ENCODE measurements at places on chromosomes 2 and 18.
A peak's percentile ranks its signal among the peaks of the same experiment; 100 is the strongest.

DNA sequence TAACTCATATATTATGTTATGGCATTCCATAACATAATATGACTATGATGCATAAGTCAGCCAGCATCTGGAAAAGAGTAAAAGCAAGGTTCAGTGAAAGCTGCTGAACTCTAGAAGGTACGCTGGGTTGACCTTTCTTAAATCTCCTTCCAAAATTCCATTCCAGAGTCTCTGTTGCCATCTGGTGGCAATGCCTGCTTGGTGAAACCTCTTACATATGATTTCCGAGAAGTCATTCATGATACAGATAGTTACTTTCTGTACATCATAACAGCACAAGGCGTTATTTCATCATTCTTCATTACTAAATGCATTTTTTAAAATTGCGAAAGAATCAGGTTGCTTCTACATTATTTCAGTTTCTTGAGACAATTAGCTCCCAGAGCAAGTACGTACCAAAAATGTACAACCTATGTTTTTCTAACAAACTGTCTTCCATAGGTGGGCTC lies 7.0 kb upstream of the EPG5 start:
- peak; percentile 57 for DNase-seq

DNA sequence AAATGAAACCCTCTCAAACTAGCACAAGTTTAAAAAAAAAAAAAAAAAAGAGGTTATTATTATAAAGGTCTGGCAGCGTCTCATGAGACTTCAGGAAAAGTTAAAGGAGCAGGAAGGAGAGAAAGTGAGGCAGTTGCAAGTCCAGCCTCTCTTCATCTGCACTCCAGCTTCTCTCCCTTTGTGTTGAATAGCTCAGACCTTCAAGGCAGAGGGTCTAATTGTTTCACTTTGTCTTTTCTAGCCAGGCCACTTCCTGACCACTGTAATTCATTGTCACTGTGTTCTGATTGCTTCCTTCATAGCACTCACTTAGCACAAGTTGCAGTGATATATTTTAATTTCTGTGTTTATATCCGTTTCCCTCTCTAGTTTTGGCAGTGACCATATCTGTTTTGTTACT lies 99.9 kb downstream of the SPATS2L start:
- DNase-seq = no peak

DNA sequence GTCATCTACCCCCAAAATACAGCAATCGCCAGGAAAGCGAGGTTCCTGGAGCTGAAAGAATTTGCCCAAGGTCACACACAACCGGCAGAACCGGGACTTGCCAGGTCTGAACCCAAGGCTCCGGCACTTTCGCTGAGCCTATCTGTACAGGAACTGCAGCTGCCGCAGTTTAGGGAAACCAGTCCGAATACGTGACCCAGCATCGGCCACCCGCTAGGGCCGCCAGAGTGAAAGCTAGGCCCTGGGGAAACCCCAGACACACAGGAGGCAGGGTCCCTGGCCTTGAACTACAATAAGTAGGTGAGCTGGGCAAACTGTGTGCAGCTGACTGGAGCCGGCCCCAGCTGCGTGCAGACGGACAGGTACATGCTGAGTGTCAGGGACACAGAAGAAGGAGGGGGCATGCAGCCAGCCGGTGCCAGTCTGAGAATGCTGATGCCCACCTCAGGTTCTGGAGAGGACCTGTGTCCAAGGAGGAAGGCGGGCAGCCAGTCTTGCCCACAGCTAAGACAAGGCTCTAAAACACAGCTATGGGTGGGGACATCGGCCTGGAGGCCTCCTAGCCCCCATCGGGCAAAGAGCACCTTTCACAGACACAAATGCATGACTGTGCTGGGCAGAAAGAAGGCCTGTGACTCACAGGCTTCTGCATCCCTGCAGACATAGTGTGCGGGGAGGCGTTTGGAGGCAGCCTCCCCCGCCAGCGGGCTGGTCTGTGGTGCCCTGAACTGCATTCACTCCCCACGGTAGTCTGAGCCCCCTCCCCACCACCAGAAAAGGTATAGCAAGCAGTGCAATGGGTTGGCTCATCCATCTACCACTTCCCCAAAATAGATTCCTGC lies 107.4 kb upstream of the ID2 start:
- DNase-seq = no peak

GRCh38 chr2:924701-925100 lies 25.9 kb upstream of the SNTG2 start:
- DNase-seq = no peak

Measured in dorsolateral prefrontal cortex (tissue), 122 donors.